Neural progenitor cell (in vitro differentiated cells): ENCODE measurements at places on chromosomes 5 and 9.

DNA sequence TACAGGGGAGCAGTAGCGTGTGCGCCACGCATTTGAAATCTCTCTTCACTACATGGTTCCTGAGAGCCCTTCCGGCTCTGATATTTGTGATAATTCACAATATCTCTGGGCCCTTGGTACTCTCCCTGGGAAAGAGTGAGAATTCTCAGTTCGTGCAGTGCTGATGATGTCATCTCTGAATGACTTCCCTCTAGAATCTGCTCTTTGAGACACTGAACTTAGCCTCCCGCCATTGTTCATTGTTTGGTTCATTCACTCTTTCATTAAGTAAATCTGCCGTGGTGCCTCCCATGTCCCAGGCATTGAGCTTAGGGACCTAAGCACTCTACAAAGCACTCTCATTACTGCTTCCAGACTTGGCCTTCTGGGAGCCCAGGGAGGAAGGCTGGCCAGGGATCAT lies 94.0 kb downstream of the PPARGC1B start:
- DNase-seq, result no peak

GRCh38 chr9:109775516-109775915 lies 4.5 kb upstream of the PALM2AKAP2 start:
- no peak for DNase-seq

DNA sequence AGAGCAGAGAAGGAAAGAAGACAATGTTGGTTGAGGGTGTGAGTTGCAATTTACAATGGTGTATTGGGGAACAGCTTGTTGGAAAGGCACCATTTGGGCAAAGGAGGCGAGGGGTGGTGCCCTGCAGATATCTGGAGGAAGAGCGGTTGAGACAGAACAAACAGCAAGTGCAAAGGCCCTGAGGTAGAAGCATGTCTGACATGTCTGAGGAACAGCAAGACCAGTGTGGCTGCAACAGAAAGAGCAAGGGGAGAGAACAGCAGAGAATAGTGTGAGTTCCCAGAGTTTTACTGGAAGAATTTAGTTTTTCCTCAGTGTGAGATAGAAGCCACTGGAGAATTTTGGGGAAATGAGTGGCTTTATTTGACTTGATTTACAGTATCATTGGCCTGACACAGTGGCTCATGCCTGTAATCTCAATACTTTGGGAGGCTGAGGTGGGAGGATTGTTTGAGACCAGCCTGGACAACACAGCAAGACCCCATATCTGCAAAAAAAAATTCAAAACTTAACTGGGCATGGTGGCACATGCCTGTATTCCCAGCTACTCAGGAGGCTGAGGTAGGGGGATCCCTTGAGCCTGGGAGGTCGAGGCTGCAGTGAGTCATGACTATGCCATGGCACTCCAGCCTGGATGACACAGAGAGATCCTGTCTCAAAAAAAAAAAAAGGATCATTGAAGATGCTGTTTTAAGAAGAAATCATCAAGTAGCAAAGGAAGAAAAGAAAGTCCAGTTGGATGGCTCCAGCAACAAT lies 13.6 kb downstream of the CMBL start:
- DNase-seq, result no peak

DNA sequence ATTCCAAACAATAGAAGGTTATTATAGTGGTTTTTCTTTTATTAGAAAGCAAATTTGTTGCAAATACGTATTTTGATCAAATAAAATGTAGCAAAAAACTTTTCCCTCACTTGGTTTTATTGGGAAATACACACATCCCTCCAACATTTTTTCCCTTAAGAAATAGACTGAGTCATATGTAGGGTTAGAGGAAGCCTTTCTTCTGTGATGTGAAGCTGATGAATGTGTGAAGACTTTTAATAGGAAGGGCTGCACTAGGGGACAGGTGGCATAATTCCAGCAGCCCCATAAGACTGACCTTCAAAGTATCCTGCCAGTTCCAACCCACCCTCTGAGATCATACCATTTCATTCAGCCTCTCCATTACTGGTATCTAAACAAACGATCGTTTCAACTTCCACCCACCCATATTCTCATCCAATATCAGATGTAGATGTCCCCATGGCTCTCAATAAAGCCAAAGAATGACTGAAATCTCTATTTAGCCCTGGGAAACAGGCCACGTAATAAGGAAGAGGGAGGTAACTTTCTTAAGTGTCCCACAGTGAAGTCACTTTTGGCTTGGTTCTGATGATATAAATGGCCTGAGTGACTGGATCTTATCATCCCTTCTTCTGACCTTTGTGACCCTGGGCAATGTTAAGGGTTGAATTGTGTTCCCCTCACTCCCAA lies 64.7 kb upstream of the LPAR1 start:
- no peak for DNase-seq

DNA sequence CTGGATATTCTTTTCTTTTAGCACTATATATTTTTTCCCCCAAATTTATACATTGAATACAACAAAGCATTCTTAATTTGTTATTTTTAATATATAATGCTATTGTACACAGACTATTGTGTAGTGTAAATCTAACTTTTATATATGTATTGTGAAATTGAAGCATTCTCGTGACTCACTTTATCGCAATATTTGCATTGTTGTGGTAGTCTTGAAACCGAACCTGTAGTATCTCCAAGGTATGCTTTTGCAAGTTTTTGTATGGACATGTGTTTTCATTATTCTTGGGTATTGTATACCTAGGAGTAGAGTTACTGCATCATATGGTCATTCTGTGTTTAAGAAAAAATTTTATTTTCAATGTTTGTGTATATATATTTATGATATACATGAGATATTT lies 49.6 kb downstream of the NSD1 start:
- DNase-seq, result no peak

- DNase-seq, result no peak
Observed at GRCh38 chr5:178551059-178551458, 39.1 kb downstream of the COL23A1 start.

- no peak for DNase-seq
Observed at GRCh38 chr5:54658010-54658409, 140.5 kb downstream of the SNX18 start.
